ENCODE measurements at places on chromosomes 2 and 18.

DNA sequence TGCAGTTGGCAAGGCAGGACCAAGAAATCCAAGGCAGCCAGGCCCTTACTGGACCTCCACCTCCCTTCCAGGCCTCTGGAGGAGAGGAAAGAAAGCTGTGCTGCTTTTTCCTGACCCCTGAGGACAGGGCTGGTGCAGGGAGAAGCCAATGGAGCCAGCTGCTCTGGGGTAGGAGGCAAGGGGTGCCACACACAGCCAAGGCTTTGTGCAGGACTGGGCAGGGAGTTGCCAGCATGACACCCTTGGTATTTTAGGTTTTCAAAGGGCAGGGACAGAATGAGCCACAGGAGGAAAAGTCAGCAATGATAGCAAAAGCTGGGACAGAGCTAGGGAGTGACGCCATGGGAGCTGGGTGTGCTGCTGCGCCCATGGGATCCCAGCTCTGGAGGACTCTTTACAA, 22.9 kb downstream of the CCT7 start:
- H3K4me3 ChIP-seq = no peak overlapping the region
- H3K4me1 ChIP-seq = peaks cover 8% of the 10 kb centered on the region
- no peaks in the 10 kb centered on the region for H3K36me3 ChIP-seq
- no peaks in the 10 kb centered on the region for H3K27me3 ChIP-seq
- DNase-seq = no peak
- peak overlapping the region; percentile 87 for H3K27ac ChIP-seq

- H3K4me3 ChIP-seq = no peak overlapping the region
- no peaks in the 10 kb centered on the region for H3K27me3 ChIP-seq
- no peaks in the 10 kb centered on the region for H3K4me1 ChIP-seq
- DNase-seq = no peak
These were observed 64.8 kb upstream of the EML6 start for GRCh38 chr2:54658564-54659071.

DNA sequence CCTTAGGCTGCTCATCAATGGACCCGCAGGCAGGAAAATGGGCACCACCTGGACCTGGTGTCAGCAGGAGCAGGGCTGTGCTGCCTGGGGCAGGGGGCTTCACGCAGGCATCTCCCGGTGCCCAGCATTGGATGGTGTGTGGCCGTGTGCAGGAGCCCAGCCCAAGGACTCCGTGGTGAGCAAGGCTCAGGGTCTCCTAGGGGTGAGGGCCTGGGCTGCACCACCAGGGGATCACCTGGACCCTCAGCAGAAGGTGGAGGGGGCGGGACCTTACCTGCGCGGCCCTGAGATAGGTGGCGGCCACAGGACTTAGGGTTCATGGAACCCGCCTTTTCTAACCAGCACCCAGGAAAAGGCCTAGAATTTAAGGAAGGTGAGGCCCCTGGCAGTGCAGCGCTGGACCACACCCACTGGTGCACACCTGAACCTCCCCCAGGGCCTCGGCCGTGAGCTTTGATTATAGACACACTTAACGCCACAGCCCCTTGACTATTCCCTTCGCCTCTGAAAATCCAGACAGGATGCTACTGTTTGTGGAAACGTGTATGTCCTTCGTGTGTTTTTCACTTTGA, 89.0 kb downstream of the TMEM18 start:
- H3K4me3 ChIP-seq = no peak overlapping the region
- peaks cover 17% of the 10 kb centered on the region for H3K4me1 ChIP-seq
- no peaks in the 10 kb centered on the region for H3K36me3 ChIP-seq
- peaks cover 33% of the 10 kb centered on the region for H3K27me3 ChIP-seq
- no peak overlapping the region for H3K27ac ChIP-seq

GRCh38 chr18:24831871-24832665, 371.6 kb downstream of the HRH4 start:
- H3K4me1 ChIP-seq = no peaks in the 10 kb centered on the region
- no peaks in the 10 kb centered on the region for H3K36me3 ChIP-seq
- H3K27ac ChIP-seq = no peak overlapping the region
- no peak for DNase-seq

DNA sequence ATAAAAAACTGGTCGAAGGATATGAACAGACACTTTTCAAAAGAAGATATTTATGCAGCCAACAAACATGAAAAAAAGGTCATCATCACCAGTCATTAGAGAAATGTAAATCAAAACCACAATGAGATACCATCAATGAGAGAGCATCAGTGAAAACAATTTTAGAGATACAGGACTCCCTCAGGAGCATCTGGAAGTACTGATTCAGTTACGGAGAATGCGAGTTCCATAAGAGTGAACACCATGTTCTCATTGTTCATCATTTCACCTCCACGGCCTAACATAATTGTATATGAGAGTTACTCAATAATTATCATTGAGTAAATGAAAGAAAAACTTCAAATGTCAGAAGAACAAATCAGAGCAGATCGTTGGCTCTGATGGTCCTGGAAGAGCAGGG, 140.9 kb upstream of the TANK start:
- H3K4me3 ChIP-seq = no peak overlapping the region
- no peak overlapping the region for H3K27ac ChIP-seq
- peaks cover 4% of the 10 kb centered on the region for H3K27me3 ChIP-seq

DNA sequence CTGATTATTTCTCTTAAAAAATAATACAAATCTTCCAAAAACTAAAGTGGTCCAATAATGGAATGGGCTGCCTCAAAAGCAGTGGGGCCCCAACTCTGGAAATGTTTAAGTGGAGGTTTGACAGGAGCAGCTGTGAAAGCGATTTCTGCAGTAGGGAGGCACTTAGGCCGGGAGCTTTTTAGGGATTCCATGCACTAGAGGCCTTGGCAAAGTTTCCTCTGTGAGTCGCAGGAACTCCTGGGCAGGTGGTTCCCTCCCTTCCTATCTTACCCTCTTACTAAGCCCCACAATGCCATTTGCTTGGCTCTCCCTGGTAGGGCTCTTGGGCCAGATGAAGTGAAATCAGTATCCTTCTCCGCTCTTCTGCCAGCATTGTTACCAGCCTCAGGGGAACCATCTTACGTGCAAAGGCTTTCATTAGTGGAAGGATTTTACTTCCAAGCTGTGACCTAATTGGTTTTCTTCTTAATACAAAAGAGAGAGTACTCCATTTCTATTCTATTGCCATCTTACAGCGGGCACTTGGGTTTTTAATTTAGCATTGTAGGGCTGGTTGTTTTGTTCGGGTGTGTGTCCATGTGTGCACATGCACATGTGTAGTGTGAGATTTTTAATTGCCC, 34.3 kb upstream of the C18orf32 start:
- H3K4me3 ChIP-seq = no peak overlapping the region

DNA sequence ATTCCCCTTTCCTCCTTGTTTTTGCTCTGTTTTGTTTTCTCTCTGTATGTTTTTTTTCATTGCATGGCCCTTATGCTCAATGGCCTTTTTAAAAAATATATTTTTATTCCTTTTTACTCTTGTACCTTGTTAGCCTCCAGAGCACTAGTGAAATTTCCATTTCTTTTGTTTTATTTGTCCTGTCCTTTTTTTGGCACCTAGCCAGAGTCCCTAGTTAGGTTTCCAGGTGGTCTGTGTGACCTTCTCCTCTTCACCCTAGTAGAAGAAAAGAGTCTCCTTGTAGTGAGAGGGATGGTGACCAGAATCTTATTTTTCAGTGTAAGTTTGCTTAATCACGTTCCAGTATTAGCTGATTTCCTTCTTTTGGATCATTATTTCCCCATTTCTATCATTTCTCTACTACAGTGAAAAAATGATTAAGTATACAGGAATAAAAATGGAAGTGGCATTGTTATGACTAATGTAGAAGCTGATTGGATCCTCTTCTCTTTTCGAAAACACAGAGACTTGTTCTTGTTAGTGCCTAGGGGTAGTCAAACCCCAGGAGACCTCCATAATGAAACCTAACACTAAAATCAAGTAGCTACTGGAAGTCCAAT, 65.9 kb downstream of the NBEAL1 start:
- H3K36me3 ChIP-seq = no peaks in the 10 kb centered on the region
- H3K4me3 ChIP-seq = no peak overlapping the region
- H3K4me1 ChIP-seq = no peaks in the 10 kb centered on the region

GRCh38 chr2:12903272-12903671, 186.5 kb downstream of the TRIB2 start:
- no peaks in the 10 kb centered on the region for H3K4me1 ChIP-seq
- H3K4me3 ChIP-seq = no peak overlapping the region
- DNase-seq = no peak
- H3K36me3 ChIP-seq = no peaks in the 10 kb centered on the region
- no peaks in the 10 kb centered on the region for H3K27me3 ChIP-seq

GRCh38 chr18:58402247-58402646, 226.6 kb downstream of the ALPK2 start:
- peaks cover 11% of the 10 kb centered on the region for H3K4me1 ChIP-seq
- no peak for DNase-seq
- H3K27me3 ChIP-seq = no peaks in the 10 kb centered on the region
- no peak overlapping the region for H3K27ac ChIP-seq

- no peaks in the 10 kb centered on the region for H3K4me1 ChIP-seq
- DNase-seq = no peak
- no peak overlapping the region for H3K4me3 ChIP-seq
- H3K27me3 ChIP-seq = peaks cover 3% of the 10 kb centered on the region
- no peak overlapping the region for H3K27ac ChIP-seq
These were observed 12.1 kb upstream of the ITGA6 start for GRCh38 chr2:172415157-172415864.

- no peaks in the 10 kb centered on the region for H3K27me3 ChIP-seq
- H3K27ac ChIP-seq = no peak overlapping the region
- H3K36me3 ChIP-seq = no peaks in the 10 kb centered on the region
- no peaks in the 10 kb centered on the region for H3K4me1 ChIP-seq
These were observed 279.8 kb downstream of the TNS1 start for GRCh38 chr2:217722883-217723472.

GRCh38 chr2:238839428-238839827, 8.5 kb upstream of the TWIST2 start:
- H3K27ac ChIP-seq = no peak overlapping the region
- H3K27me3 ChIP-seq = peaks cover 36% of the 10 kb centered on the region
- no peaks in the 10 kb centered on the region for H3K36me3 ChIP-seq
- no peak overlapping the region for H3K4me3 ChIP-seq
- DNase-seq = no peak

- no peak for DNase-seq
- no peaks in the 10 kb centered on the region for H3K4me1 ChIP-seq
- H3K4me3 ChIP-seq = no peak overlapping the region
- H3K27ac ChIP-seq = no peak overlapping the region
- H3K27me3 ChIP-seq = peaks cover 19% of the 10 kb centered on the region
- H3K36me3 ChIP-seq = no peaks in the 10 kb centered on the region
These were observed 91.4 kb upstream of the PXDN start for GRCh38 chr2:1835581-1836201.

DNA sequence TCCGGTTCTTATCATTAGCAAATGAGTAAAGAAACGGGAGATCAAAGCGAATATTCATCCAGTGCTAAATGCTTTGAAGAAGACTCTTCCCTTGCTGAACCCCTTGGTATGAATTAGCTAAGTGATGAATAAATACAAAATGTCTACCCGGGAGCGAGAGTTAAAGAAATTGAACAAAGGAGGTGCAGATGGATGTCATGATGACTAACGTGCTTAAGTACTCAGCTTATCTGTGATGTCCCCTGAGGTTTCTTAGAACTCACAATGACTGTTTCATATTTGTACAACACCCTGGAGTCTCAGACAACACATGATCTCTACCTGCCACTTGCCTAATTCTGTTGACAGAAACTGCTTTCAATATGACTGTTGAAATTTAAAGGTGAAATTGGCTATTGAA, 148.5 kb downstream of the TMEM200C start:
- H3K27me3 ChIP-seq = peaks cover 9% of the 10 kb centered on the region
- H3K4me3 ChIP-seq = no peak overlapping the region
- no peak for DNase-seq

- no peak overlapping the region for H3K27ac ChIP-seq
- H3K4me3 ChIP-seq = no peak overlapping the region
- no peaks in the 10 kb centered on the region for H3K4me1 ChIP-seq
- peaks cover 10% of the 10 kb centered on the region for H3K27me3 ChIP-seq
- no peak for DNase-seq
- H3K36me3 ChIP-seq = no peaks in the 10 kb centered on the region
These were observed 288.2 kb upstream of the ST6GAL2 start for GRCh38 chr2:107174171-107174570.

- no peak for DNase-seq
- H3K4me3 ChIP-seq = no peak overlapping the region
- no peaks in the 10 kb centered on the region for H3K36me3 ChIP-seq
- H3K4me1 ChIP-seq = no peaks in the 10 kb centered on the region
- no peak overlapping the region for H3K27ac ChIP-seq
These were observed 1224.4 kb upstream of the LRRTM1 start for GRCh38 chr2:81528852-81529480.

- DNase-seq = no peak
- no peak overlapping the region for H3K4me3 ChIP-seq
- peaks cover 71% of the 10 kb centered on the region for H3K27me3 ChIP-seq
- H3K27ac ChIP-seq = no peak overlapping the region
- peaks cover 5% of the 10 kb centered on the region for H3K4me1 ChIP-seq
These were observed 421.5 kb upstream of the POU3F3 start for GRCh38 chr2:104432401-104432800.

DNA sequence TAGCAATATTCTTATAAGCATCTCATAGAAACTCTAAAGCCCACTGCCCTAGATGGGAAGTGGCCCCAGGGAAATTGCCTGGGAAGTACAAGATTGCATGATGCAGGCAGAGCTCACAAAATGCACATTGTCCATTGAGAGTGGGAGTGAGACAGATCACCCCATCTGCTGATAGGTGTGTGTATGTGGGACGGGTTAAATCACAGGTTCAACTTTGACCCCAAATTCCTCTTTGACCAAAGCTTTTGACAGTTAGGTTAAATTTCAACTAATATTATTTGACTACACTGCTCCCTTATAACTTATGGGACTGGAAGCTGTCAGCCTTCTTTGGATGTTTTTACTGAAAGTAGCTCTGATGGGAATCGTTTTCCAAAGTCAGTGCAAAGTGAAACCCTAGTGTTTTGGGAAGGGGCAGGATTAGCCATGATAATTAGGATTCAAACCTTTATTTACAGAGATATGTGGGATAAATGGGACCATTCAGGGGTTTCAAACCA, 11.4 kb upstream of the FABP1 start:
- H3K4me1 ChIP-seq = no peaks in the 10 kb centered on the region
- no peak overlapping the region for H3K27ac ChIP-seq
- no peak for DNase-seq
- H3K27me3 ChIP-seq = peaks cover 30% of the 10 kb centered on the region
- peaks cover 5% of the 10 kb centered on the region for H3K36me3 ChIP-seq
- H3K4me3 ChIP-seq = no peak overlapping the region
